ENCODE measurements at places on chromosomes 6 and 20.

GRCh38 chr20:61765871-61766654 lies 299.6 kb downstream of the TAF4 start:
- no peak for DNase-seq

DNA sequence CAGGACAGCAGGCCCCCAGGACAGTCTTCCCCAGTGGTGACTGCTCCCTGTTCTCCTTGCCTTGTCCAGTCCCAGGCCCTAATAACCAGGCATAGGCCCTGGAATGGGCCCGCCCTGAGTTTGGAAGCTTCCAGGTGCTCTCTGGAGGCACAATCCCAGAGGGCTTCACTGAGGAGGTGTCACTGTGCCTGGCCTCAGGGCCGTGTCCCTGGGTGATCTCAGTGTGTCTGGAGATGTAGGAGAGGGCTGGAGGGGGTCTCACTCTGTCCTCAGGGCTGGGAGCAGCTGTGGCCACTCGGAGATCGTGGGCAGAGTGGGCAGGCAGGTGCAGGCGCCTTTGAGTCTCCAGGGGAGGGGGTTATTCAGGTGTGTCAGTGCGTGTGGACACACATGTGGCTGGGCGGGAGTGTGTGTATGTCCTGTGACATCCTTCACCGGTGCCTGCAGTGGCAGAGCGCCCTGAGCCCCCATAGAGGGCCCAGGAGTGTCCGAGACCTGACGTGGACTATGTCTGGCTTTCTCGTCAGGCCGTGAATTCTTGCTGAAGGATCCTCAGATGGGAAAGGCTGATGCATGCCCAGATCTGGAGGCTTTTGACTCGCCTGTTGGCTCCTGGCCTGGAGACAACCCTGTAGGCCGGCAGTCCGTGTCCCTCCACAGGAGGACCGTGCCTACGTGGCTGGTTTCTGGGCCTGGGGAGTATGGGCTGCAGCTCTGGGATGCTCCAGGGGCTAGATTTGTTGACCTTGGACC lies 5.5 kb upstream of the NPBWR2 start:
- DNase-seq: no peak

DNA sequence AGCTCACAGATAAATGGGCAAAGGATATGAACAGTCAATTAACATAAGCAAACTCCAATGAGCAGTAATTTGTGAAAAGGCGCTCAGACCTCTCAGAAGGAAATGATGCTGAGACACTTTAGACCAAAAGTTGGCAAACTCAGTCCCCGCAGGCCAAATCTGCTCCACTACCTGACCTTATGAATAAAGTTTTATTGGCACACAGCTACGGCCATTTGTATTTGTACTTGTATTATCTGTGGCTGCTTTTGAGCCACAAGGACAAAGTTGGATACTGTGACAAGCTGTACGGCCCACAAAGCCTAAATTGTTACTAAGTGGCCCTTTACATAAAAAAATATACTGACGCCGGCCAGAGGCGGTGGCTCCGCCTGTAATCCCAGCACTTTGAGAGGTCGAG lies 167.0 kb downstream of the PREX1 start:
- DNase-seq: no peak

DNA sequence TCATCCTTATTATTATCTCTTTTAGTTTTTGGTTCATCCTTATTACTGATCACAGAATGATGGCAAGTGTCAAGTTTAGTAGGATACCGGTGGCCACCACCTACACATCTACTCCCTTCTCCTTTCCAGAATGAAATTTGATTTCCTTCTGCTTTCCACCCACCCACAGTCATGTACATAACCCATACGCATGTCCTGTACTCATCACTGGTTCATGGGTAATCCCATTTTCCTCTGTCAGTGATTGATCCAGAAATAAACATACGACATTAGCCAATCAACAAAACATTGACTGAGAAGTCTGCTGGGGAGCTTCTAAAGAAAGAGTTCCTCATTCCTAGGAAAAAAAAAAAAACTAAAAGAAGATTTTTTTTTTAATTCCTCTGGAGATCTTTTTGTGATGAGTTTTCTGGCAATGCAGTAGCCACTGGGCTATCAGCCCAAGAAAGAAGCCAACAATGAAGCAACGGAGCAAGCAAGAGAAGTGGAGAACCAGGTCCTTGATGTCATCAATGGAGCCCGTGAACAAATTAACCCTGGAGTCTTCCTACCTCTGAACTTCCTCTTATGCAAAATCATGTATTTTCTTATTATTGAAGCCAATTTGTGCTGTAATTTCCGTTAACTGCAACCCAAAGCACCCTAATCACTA lies 127.8 kb downstream of the TASP1 start:
- no peak for DNase-seq

DNA sequence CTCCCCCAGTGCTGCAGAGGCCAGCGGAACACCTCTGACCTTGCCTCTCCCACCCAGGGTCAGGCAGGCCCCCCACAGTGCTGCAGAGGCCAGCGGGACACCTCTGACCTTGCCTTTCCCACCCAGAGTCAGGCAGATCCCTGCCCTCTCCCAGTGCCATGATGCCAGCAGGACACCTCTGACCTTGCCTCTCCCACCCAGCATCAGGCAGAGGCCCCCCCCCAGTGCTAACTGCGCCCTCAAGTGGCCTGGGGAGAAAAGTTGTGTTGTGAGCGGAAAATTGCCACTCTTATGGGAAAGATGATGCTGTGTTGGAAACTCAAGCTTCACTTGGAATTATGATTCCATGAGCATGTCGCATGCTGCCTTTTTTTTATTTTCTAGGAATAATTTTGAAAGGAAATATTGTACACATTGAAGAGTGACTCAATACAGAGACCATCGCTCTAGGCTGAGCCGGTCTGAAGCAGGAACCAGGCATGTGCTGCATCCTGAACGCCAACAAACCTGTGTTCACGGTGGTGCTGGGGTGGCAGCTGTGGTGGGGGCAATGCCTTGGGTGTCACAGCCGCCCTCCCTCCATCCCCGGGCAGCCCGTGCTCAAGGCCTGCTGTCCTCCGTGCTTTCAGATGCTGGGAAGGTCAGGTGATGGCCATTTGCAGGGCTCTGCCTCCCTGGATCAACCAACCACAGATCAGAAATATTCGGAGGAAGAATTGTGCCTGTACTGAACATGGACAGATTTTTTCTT lies 98.6 kb downstream of the CDH4 start:
- DNase-seq: no peak

DNA sequence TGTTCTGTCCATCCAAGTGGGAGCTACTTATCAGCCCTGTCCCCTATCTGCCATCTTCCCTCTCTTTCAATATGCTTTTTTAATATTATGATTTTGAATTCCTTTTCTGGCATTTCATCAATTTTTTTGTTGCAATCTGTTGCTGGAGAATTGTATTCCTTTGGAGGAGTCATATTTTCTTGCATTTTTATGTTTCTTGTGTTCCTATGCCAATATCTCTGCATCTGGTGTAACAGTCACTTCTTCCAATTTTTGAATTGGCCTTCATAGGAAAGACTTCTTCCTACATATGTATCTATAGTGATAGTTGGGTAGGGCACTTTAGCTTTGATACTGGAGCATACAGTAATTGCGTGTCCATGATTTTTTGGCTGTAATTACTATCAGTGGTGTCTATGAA lies 70.1 kb downstream of the ZC2HC1B start:
- DNase-seq: no peak

- DNase-seq: no peak
These were observed 96.3 kb downstream of the LAMP5 start for GRCh38 chr20:9610665-9611064.

GRCh38 chr6:45187836-45188235 lies 140.3 kb upstream of the RUNX2 start:
- DNase-seq: no peak

DNA sequence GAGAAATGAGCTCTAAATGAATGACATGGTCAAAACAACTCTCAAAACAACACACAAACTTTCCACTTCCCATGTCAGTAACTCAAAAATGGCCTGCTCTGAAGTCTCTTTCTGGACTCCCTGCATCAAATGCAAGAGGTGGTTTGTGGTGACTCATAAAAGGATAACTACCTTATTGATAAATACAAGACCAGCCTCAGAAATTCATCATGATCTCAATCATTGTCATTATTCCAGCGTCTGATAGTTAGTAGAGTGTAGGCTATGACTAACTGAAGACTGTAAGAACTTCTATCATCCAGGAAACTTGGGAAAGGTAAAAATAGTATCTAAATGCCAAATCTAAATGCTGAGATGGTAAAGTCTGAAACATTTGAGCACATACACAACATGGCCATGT lies 369.4 kb downstream of the BMP2 start:
- DNase-seq: no peak

- peak; percentile 16 for DNase-seq
These were observed 9.7 kb downstream of the LINC00237 start for GRCh38 chr20:21096321-21097043.

DNA sequence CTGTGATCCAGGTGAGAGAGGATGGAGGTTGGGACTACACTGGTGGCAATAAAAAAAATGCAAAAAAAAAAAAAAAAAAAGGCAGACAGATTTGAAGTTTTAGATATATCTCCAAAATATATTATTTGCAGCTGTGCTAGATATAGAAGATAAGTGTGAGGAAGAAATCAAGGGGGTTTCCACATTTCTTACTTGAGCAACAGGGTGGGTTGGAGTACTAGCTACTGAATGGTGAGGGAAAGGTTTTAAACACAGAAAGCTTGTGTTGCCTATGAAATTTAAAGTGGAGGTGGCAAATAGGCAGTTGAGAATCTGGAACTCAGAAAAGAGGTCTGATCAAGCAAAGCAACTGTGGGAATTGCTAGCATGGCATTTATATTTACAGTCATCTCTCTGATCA lies 59.9 kb upstream of the GNRH2 start:
- no peak for DNase-seq

GRCh38 chr6:41581381-41581991 lies 35.3 kb downstream of the FOXP4 start:
- DNase-seq: no peak

Measured in CD4-positive, alpha-beta T cell treated with Interleukin-21 for 1 hour (primary cell).